ENCODE measurements at places on chromosomes 11 and 22. TPM values are rescaled to one million over a fixed set of nuclear protein-coding genes. Genes with fewer than 3 reads are reported as not detected.

The RASL10A gene
- total RNA-seq: 3.6 TPM

GRCh38 chr11:124297921-124298320 lies 15.8 kb downstream of the OR8D1 start:
- DNase-seq: no peak

DNA sequence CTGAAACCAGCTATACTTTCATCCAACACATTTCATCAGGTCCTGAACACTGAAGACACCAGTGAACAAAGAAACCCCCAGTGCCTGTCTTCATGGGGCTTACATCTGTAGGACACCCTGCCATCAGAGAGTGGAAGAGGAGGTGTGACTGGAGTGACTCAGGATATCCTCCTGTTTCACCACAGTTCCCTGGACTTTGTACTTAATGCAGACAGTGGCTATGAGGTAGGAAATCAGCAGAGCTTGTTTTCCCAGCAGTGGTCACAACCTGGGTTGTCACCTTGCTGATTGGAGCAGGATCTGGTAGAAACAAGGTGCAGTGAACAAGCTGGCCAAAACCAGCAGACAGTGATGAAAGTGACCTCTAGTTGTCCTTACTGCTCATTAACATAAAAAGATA lies 128.8 kb downstream of the KIRREL3 start:
- DNase-seq: no peak

- DNase-seq: no peak
These were observed 629.0 kb downstream of the BRD1 start for GRCh38 chr22:49198705-49199084.

- DNase-seq: no peak
These were observed 19.3 kb upstream of the TMEM9B start for GRCh38 chr11:8983552-8983951.

The ANGPTL5 gene
- total RNA-seq: not detected

DNA sequence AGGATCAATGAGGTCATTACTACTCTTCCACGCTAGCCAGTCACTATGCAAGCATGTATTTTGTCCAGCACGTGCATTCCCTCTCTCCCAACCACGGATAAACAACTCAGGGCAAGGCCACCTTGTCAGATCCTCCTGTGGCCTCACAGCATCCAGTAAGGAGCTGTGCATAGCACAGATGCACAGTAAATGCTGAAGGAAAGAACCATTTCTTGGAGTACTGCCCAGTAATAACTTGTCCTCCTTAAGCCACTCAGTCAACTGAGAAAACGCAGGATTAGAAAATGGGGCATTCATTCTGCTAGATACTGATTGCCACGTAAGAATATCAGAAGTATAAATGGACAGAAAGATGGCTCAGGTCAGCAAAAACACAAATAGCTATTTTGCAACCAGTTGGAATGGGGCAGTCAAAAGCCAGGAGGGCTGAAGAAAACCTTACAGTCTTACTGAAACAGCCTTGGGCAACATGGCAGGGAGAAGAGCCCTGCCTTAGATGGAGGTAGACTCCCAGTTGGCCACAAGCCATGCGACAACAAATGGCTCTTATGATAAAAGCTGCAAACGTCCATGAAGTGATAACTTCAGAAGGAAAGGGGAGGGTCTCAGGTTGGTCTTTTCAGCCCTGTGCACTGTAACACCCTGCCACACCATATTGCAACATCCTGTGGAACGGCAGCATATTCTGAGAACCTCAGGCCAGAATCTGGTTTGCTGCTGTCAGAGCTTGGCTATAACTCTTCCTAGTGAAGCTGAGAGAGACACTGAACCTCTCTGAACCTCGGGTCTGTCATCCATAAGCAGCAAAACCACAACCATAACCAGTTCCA lies 23.0 kb downstream of the PC start:
- no peak for DNase-seq

DNA sequence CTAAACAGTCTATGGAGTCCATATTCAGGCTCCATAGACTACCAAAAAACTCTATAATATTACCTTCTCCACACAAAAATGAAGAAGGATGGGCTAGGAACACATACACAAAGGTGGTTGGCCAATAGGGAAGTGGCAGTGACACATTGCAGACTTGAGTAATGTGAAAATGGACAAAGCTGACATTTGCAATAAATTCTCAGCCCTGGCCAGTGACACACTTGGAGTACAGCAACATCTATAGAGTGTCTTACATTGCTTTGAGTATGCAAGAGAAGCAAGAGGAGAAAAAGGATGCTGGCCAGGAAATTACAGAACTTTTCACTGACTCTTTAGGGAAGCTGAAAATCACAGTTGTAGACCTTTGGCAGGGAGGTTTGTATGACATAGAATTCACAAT lies 7.3 kb upstream of the OR52W1 start:
- DNase-seq: no peak

DNA sequence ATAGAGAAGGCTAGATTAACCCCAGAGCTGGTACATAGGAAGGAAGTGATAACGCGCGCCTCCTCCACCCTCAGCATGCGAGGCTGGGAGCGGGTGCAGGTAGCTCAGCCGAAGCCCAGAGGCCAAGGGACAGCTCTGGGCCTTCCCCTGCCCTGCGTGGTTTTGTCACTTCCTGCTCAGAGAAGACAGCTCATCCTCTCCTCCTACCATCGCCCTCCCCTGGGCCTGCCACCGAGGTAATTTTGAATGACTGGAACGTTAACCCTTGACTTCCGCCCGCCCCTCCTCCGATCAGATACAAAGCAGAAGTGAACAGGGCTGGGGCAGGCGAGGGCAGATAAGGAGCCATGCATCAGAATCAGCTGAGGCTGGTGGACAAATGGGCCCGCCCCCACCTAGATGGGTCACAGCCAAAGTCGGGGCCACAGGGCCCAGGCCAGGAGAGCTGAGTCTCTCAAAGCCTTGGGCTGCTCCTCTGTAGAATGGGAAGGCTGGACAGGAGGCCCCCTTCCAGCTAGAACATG lies 1.6 kb downstream of the RAC2 start:
- peak; percentile 87 for DNase-seq

DNA sequence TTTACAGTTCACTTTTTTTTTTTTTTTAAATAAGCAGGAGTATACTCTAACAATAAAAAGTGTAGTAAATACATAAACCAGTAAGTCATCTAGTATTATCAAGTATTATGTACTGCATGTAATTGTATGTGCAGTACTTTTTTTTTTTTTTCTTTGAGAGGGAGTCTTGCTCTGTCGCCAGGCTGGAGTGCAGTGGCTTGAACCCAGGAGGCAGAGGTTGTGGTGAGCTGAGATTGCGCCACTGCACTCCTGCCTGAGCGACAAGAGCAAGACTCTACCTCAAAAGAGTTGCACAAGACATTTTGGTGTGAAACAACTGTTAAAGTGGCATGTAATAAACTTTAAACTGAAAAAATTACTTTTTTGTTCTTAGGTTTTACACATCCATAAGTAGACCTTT lies 16.7 kb downstream of the BCL2L13 start:
- DNase-seq: no peak

GRCh38 chr22:19844377-19845053 lies 10.2 kb downstream of the GNB1L start:
- DNase-seq: peak; percentile 72

GRCh38 chr11:100445231-100445735 lies 241.8 kb upstream of the ARHGAP42 start:
- peak; percentile 18 for DNase-seq

GRCh38 chr11:59259047-59259446 lies 46.3 kb upstream of the MPEG1 start:
- no peak for DNase-seq

DNA sequence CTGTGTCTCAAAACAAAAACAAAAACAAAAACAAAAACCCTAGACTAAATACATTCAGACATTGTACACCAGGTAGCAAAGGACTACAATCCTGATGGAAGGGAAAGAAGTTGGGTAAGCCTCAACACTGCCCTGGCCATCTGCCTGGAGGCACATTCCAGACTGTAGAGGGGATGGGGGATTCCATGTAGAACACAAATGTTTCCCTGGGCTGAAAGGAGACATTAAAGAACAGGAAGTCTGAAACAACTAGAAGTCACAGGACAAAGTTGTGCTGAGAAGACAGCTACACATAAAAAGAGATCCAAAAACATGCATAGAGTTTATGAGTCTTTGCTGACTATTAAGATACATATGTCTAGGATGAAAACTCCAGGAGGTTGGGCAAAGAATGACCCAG lies 83.9 kb downstream of the RRAS2 start:
- no peak for DNase-seq

The FAM111B gene
- 22.5 TPM for total RNA-seq

DNA sequence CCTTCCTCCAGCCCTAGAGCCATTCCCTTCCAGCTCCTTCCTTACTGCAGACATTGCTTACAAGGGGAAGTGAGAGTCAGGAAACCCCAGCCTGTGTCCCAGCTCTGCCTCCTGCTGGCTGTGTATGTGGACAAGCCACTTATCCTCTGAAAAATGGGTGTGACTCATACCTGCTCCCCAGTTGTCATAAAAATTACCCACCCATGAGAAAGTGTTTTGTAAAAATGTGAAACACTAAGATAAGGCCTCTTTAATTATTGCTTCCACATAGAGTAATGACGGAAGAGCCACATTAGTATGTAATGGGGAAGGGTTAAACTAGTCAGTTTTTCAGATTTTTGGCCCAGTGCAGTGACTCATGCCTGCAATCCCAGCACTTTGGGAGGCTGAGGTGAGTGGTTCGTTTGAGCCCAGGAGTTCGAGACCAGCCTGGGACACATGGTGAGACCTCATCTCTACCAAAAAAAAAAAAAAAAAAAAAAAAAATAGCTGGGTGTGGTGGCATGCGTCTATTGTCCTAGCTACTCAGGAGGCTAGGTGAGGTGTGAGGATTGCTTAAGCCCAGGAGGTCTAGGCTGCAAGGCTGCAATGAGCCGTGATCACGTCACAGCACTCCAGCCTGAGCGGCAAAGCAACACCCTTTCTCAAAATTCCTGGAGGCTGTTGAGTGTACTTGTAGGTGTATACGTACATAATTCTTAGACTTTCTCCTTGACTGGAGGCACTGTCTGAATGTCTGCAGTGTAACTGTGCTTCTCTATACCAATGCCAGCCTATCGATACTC lies 84.9 kb downstream of the CTTN start:
- DNase-seq: peak; percentile 62

The FAM76B gene
- 11.9 TPM for total RNA-seq

DNA sequence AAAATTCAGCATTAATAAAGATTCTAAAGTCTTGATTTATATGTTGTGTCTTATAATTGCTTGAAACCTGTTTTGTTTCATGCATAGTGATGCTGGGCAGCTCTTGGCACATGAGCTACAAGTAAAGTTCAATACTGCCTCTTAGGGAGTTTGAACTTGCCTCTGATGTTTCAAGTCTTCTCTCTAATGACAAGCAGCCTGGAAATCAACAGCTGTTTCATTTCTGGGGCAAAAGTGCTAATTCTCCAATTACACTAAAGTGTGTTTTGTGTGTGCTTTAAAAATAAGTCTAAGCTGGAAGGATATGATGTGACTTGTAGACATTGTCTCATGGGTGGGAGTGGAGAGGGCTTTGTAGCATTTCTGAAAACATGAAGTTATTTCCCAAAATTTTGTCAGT lies 23.7 kb upstream of the SESN3 start:
- no peak for DNase-seq

GRCh38 chr11:68003846-68004550 lies at the start of gene UNC93B1:
TSS of gene UNC93B1 (minus strand) at chr11:68004097. CDS start at chr11:68004043, 54 bp downstream.
- peak; percentile 78 for DNase-seq

- DNase-seq: peak; percentile 72
These were observed 62.0 kb upstream of the YPEL1 start for GRCh38 chr22:21797444-21798221.

DNA sequence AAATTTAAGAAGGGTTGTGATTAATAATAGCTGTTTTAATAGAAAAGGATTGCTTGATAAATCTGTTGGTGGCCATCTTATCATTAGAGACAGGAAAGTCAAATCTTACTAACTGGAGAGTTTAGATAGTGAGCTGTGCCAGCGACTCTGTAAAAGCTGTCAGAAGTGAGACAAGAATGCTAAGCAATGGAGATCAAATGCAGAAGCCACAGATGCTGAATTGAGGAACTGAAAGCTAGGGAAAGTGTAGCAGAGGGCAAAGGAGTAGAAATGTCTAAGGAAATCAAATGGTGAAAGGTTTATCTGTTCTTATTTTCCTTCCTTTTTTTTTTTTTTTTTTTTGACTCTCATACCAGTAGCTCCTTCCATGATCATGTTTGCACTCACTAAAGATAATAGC lies 13.7 kb downstream of the MS4A13 start:
- no peak for DNase-seq

- no peak for DNase-seq
These were observed 411.1 kb downstream of the TBC1D22A start for GRCh38 chr22:47173535-47174021.

The HBE1 gene
- 157 TPM for total RNA-seq

The SERHL2 gene
- 0.63 TPM for total RNA-seq

DNA sequence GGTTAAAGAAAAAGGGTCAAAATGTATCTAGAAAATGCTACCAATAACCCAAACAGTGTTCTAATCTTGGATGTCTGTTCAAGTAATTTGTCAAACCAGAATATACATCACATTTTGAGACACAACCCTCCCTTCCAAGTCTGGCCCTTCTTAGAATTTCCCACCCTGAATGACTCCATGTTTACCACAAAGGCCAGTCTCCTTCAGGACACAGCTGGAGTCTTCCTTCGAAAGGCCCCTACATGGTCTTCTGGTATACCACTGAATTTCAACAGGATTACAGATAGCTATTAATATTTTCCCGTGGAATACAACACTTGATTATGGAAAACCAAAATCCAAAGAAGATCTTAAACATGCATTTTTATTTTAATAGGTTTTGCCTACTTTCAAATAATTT lies 10.2 kb downstream of the CCDC34 start:
- no peak for DNase-seq

DNA sequence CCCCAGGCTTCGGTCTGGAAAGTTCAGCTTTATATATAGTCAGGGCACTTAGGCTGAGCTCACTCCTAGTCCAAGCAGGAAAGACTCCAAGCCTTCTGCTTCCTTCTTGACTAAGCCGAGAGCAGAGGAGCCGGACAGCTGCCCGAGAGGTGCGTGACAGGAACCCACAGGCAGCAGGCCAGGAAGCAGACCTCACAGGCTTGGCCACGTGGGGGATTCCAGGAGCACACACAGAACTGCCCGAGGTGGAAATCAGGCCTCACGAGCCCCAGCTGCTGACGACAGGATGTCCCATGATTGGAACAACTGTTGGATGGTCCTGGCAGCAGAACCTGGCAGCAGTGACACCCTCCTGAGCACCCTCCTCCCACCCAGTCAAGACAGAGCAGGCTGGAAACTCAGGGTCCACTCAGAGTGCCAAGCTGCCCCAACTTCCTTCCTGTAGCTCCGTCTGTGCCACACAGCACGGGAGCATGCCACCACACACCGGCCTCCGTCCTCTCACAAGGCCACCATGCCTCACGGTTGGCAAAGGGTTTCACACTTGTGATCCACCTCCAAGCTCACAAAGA lies 5.4 kb downstream of the PLA2G6 start:
- peak; percentile 50 for DNase-seq
